CD4-positive, alpha-beta T cell treated with Interferon gamma for 1 hour (primary cell): ENCODE measurements at places on chromosomes 2 and 18.

DNA sequence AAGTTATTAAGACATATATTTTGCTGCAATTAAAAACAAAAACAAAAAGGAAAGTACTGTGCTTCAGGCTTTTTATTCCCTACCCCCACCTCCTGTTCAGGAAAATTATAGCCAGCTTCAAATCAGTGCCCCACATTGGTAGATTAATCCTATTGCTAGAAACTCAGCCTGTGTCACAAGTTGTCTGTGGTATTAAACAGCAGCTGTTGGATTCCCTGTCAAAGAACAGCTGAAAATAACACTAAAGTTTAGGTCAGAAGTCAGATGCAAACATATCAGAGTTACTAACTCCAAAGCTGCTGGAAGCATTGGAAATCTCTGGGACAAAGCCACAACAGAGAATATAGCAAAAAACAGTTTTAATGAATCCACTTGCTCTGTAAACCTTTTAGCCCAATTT lies 818 bp upstream of the CCDC141 start:
- no peak for DNase-seq

- no peak for DNase-seq
Measured at GRCh38 chr2:166384774-166385173, 9.0 kb upstream of the SCN9A start.

GRCh38 chr2:165796819-165797530 lies 2.9 kb upstream of the GALNT3 start:
- DNase-seq = no peak

- no peak for DNase-seq
Measured at GRCh38 chr2:232484628-232485347, 2.8 kb downstream of the ECEL1 start.

DNA sequence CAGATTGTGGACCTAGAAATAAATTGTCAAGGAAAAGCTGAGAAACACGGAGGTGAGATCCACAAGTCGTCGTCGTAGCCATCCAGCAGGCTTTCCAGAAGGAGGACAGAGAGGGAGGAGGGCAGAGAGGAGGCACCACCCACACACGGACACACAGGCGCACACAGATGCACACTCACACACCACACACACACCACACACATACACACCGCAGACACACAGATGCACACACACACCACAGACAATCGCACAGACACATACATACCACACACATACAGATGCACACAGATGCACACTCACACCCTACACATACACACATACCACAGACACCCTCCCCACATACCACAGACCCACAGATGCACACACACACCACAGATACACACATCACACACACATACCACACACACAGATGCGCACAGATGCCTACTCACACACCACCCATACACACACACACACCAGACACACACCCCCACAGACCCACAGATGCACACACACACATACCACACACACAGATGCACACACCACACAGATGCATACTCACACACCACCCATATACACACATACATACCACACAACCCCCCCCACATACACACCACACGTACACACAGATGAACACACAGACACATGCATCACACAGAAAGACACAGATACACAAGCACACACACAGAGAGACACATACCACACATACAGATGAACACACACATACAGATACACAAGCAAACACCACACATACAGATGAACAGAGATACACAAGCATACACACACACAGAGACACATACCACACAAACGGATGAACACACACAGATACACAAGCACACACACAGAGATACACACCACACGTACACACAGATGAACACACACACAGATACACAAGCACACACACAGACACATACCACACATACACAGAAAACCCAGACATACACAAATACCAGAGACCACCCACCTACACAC lies 12.7 kb upstream of the BOK start:
- DNase-seq = no peak

- no peak for DNase-seq
Measured at GRCh38 chr2:97706708-97707345, 6.5 kb upstream of the ZAP70 start.

DNA sequence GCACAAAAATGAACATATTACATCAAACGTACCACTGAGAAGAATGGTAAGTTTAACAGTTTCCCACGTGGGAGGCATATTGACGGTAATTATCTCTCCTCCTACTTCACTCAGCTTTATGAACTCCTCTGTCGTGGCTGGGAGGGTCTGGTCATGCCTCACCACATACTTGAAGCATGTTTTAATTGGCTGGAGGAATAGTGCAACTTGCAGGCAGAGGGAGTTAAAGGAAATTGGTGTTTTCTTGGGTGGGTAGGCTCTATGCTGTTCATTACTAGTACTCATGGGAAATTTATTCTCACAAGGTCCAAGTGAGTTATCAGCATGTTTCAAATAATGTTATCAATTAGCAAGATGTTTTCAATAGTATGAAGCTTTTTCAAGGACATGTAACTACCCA lies 767.0 kb downstream of the PLCL1 start:
- no peak for DNase-seq

GRCh38 chr2:183248866-183249567 lies 124.8 kb downstream of the NUP35 start:
- no peak for DNase-seq

- no peak for DNase-seq
Measured at GRCh38 chr18:37662546-37663339, 97.1 kb upstream of the CELF4 start.

DNA sequence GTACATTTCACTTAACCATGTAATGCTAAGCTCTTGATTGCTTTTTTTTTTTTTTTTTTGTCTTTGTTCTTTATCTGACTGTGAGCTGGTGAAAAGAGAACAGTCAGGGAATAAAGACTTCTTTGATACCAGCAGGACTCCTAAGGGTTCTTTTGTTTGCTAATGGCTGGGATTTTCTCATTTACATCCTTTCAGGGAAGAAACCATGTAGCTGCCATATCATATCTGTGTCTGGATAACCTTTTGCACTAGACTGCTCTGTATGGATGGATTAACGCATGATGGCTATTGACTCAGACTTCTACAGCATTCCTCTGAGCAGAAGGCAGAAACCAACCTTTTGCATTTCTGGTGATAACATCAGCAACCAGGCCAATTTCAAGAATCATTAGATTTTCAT lies 504.0 kb downstream of the LRRTM4 start:
- no peak for DNase-seq

GRCh38 chr2:23495661-23496114 lies 110.7 kb downstream of the KLHL29 start:
- DNase-seq = no peak

- no peak for DNase-seq
Measured at GRCh38 chr2:120892271-120892966, 156.8 kb downstream of the GLI2 start.

GRCh38 chr2:24382363-24383073 lies 22.2 kb upstream of the ITSN2 start:
- peak; percentile 56 for DNase-seq

- no peak for DNase-seq
Measured at GRCh38 chr2:71950256-71951082, 197.2 kb downstream of the CYP26B1 start.

DNA sequence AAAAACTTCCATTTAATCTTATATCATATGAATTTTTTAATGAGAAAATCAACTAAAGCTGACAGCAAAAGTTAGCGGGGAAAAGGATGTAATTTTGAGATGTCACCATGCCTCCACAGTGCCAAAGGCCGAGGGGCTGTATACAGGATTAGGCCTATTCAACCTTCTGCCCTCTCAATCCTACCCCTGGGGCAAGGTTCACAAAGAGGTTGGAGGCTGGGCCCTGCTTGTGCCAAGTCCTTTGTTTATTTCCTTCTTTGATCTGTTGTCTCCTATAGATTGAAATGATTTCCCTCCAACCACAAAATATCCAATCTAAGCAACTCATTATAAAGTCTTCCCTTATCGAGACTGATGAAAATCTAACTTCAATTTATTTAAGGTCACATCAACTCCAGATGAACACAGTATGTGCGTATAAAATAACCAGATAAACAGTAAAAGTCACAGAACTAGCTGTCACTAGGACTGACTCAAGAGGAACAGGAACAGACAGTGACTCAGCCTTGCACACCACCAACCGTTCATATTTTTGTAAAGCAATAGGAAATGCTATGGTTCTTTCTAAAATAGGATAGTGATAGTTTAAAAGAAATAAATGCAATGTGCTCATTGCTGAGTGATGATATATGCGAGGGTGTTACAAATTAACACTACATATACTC lies 95.8 kb downstream of the SLC25A12 start:
- DNase-seq = no peak

- DNase-seq = peak; percentile 67
Measured at GRCh38 chr18:46071653-46072375, at the start of gene PSTPIP2. TSS of gene PSTPIP2 (minus strand) at chr18:46072260. CDS start at chr18:46072188, 72 bp downstream.

- no peak for DNase-seq
Measured at GRCh38 chr2:68770271-68771111, 35.9 kb downstream of the ARHGAP25 start.

DNA sequence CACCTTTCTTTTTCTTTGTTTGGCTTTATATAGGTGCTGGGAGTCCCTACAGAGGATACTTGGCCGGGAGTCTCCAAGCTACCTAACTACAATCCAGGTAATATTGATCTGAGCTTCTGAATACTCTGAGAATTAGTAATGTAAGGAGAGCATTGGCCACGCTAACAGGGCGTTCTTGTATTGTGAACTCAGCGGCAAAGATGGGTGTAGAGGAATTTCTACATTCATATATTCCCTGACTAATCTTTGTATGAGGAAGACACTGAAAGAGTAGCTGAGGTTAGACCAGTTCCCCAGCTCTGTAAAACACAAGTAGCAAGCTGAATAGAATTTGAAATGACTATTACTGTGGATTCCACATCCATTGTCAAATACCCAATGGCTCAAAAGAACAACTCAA lies 48.5 kb downstream of the CDK15 start:
- DNase-seq = no peak

DNA sequence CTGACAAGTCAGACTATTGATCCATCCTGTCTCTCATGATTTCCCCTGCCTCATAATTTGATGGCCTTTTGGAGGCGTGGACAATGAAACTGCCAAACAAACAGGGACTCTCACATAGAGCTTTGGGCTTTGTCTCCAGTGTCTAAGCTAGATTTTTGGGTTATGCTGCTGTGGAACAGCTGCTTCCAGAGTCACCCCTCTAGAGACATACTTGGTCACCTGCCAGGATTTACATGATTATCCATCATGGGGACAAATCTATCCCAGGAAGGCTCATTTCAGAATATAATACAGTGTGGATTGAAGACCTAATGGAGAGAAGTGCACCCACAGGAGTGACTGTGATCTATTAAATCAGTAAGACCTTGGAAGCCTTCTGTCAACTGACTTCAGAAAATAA lies 159.6 kb downstream of the SLC8A1 start:
- DNase-seq = no peak

DNA sequence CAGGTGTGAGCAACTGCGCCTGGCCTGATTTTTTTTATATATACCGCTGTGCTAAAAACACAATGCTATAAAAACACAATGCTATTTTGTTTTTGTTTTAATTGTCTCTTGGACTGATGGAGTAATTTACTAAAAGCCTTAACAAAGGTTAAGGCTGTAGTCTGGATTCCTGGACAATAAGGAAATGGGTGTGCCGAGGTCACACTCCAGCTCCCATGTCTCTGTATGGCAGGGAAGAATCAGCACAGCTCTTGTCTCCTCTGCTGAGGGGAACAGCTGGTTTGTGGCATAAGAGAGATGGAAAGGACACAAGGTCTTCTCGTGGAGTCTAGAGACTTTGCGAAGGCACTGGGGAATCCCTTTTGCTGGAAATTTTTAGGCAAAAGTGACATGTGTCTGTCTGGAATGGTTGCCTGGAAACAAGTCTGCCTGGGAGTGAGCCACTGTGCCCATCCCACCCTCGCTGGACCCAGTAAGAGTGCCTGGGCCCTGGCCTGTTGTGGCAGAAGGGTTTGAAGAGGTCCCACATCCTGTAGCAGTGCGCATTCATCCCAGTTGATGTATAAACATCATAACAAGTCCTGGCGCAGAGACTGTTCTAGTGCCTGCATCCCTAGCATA lies 73.1 kb downstream of the MAPK4 start:
- DNase-seq = no peak

DNA sequence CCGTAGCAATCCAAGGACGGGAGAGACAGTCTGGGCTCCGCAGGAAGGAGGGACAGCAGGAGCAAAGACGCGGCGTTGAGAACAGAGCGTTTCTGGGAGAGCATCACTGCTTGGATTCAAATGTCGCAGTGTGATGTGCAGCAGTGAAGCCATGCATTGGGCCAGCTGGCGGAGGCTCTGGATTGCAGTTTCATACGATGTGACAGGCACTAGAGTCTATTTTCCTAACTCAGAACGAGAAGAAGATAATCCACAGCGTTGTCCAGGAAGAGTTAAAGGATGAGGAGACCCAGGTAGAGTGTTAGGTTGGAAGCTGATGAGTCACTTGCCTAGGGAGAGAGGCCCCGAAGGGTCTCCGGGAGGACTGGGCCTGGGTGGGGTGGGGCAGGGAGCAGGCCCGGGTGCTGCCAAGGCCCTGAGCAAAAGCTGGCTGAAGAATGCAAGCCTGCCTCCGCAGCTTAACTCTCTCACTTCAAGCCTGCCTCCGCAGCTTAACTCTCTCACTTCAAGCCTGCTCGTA lies 17.7 kb upstream of the SEMA4C start:
- no peak for DNase-seq

- DNase-seq = no peak
Measured at GRCh38 chr18:36655930-36656329, 172.9 kb downstream of the TPGS2 start.

GRCh38 chr2:1528273-1529064 lies 115.2 kb downstream of the TPO start:
- no peak for DNase-seq

DNA sequence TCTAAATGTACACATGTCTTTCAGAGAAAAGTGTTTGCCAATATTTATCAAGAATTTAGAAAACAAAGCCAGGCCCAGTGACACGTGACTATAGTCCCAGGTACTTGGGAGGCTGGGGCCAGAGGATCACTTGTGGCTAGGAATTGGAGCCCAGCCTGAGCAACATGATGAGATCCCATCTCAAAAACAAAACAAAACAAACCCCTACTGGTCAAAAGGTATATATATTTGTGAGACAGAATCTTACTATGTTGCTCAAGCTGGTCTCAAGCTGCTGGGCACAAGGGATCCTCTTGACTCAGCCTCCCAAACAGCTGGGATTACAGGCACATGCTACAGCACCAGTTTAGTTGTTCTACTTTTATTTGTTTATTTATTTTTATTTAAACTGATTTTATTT lies 79.2 kb downstream of the ZDBF2 start:
- DNase-seq = no peak

- no peak for DNase-seq
Measured at GRCh38 chr2:101858910-101859309, 132.8 kb upstream of the IL1R2 start.

- DNase-seq = no peak
Measured at GRCh38 chr2:176986487-176986886, 226.1 kb upstream of the HNRNPA3 start.

- no peak for DNase-seq
Measured at GRCh38 chr2:133674066-133674432, 105.8 kb upstream of the NCKAP5 start.

DNA sequence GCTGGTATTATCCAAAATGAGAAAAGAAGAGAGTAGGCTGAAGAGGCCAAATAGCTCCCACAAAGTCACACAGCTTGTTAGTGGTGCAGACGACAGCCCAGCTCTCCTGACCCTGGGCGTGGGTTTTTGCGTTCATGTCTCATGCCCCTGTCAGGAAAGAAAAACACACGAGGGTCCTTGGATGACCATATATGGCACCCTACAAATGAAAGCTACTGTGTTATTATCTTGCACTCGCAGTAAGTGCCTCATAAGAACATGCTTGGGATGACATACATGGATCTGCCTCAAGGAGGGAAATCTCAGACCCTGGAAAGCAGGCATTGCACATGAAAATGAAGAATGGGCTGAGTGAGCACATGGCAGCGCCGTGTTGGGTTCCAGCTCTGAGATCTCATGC lies 89.7 kb downstream of the SEMA4F start:
- DNase-seq = no peak
